ENCODE measurements at places on chromosomes 2 and 18. TPM values are rescaled to one million over a fixed set of nuclear protein-coding genes. Genes with fewer than 3 reads are reported as not detected.

SH3RF3 gene
- 12.8 TPM for total RNA-seq

GRCh38 chr2:136215908-136216472 lies 98.0 kb upstream of the CXCR4 start:
- no peak overlapping the region for H3K27ac ChIP-seq
- H3K36me3 ChIP-seq = no peaks in the 10 kb centered on the region
- peaks cover 3% of the 10 kb centered on the region for H3K27me3 ChIP-seq
- H3K4me3 ChIP-seq = no peak overlapping the region
- DNase-seq = no peak

GRCh38 chr2:39779341-39779851 lies 338 bp upstream of the THUMPD2 start:
- peaks cover 8% of the 10 kb centered on the region for H3K27me3 ChIP-seq
- H3K36me3 ChIP-seq = no peaks in the 10 kb centered on the region
- peaks cover 20% of the 10 kb centered on the region for H3K4me1 ChIP-seq
- DNase-seq = no peak
- peak overlapping the region; percentile 89 for H3K4me3 ChIP-seq

KIF5C gene
- total RNA-seq = 50.6 TPM

DNA sequence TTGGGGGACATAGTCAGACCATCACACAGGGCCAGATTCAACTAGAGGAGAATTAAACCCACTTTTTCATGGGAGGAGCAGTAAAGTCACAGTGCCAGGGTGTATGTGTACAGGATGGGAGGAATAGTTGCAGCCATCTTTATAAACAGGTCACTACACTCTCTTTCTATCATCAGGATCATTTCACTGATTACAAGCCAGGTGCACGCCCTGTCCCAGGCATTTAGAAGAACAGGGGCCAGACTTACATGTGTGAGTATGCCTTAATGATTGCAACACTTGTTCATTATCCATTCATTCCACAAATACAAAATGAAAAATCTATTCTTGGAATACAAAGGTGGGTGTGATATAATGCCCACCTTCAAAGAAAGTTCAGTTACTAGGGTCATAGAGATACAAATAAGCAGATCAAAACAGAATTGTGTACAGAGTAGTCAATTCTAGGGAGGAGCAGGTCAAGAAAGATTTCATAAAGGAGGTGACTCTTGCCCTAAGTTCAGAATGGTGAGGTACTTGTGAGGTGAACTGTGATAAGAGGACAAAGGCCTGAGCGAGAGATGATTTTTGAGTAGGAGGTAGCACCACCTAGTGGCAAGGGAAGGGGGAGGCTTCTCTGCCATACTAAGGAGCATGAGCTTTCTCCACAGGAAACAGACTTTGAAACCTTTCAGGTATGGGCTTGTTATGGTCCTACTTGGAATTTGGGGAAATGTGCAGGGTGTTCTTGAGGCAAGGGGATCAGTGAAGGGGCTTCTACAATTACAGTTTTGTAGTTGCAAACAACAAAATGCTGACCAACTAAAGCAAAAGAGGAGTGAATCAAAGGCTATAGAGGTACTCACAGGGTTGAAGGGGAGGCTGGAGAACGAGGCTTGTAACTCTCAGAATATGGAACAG lies 156.3 kb downstream of the SUCLG1 start:
- H3K27ac ChIP-seq = no peak overlapping the region
- no peaks in the 10 kb centered on the region for H3K4me1 ChIP-seq
- no peak overlapping the region for H3K4me3 ChIP-seq

All from endothelial cell (in vitro differentiated cells).